ENCODE measurements at places on chromosomes 1 and 21. TPM values are rescaled to one million over a fixed set of nuclear protein-coding genes. Genes with fewer than 3 reads are reported as not detected.

The C1orf141 gene
- not detected for total RNA-seq

The CEP350 gene
- total RNA-seq: 57.6 TPM

The TEDDM1 gene
- not detected for total RNA-seq

The MPZ gene
- 5.5 TPM for total RNA-seq

The CRNN gene
- not detected for total RNA-seq

The GBP4 gene
- total RNA-seq: 9.7 TPM

GRCh38 chr1:201461645-201462441 is 7.1 kb downstream of the PHLDA3 start:
- no peak for DNase-seq

GRCh38 chr21:40118527-40118926 is 251.3 kb downstream of the PCP4 start:
- DNase-seq: no peak

- DNase-seq: no peak
Measured at GRCh38 chr1:115794976-115795639, 26.6 kb upstream of the CASQ2 start.

DNA sequence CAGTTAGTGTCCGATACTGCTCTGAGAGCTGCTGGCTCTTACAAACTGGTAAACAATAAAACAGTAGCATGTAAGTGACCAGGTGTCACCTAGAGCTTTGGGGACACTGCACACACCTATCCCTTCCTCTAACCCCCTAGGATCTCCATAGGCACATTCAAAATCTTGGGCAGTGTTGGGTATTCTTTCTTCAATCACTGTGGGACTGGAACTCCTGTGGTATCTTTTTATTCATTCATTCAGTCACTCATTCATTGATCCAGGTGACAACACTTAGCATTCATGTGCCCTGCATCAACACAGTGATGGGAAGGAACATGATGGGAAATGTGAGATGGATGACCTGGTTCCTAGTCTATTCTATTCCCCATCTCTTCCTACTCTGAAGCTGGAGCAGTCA is 73.9 kb downstream of the HHAT start:
- no peak for DNase-seq

DNA sequence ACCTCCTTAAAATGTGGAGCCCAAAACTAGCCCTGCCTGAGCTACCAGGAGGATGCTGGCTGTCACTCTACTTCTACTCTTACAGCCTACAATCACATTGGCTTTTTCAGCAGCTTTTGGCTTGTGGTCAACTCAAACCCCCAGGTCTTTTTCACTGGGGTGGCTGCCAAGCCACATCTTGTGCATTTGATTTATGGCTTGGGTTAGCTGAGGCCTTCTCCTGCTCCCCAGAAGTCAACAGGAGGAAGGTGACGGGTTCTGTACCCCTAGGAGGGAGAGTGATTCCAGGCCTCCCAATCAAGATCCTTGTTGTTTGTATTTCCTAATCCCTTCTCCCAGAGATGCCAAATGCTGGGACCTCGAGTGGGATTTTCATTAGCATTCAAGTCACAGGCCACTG is 124.3 kb downstream of the LACTBL1 start:
- DNase-seq: no peak

GRCh38 chr1:184890539-184890973 is 83.8 kb downstream of the NIBAN1 start:
- no peak for DNase-seq

GRCh38 chr1:66809736-66810326 is 8.8 kb upstream of the INSL5 start:
- no peak for DNase-seq

- no peak for DNase-seq
Measured at GRCh38 chr21:29257701-29258100, 41.0 kb upstream of the BACH1 start.

- DNase-seq: no peak
Measured at GRCh38 chr1:57337623-57338022, 86.2 kb downstream of the DAB1 start.

Data from mesenteric fat pad (tissue), 1 donor.